ENCODE measurements at places on chromosomes 7 and 10. TPM values are rescaled to one million over a fixed set of nuclear protein-coding genes. Genes with fewer than 3 reads are reported as not detected.
A peak's percentile ranks its signal among the peaks of the same experiment; 100 is the strongest.

DNA sequence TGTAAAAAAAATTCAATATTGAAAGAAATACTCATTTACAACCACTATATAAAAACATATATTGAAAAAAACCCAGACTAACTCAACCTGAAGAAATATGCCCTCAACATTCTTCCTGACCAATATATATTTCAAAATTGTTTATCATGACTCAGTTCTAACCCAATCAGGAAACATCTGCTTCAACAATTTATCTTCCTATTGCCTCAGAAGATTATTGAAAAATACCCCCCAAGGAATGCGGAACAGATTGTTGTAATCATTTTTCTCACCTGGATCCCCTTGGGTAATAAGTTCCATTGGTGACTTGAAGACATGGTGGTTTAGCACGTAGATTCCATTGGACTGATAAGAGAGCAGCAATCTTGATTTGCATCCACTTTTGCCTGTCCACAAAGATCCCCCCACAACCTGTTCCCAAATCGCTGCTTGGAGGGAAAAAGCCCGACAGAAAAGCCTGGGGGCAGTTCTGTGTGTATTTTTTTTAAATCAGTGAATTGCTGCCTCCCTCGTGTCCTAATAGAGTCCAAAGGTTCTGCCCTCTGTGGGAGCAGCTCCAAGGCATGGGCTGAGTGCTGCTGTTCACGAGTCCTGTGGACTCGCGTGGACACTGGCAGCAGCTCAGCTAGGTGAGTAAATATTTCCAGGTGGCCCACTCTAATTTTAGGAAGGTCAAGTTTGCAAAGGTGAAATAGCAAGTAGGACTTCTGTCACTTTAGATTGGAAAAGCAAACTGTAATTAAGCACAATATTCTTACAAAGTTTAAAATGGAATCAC is 5.9 kb upstream of the INHBA start:
- no peak overlapping the region for H3K4me3 ChIP-seq
- no peak for DNase-seq
- H3K36me3 ChIP-seq, result no peaks in the 10 kb centered on the region
- no peaks in the 10 kb centered on the region for H3K4me1 ChIP-seq
- no peak overlapping the region for H3K27ac ChIP-seq

DNA sequence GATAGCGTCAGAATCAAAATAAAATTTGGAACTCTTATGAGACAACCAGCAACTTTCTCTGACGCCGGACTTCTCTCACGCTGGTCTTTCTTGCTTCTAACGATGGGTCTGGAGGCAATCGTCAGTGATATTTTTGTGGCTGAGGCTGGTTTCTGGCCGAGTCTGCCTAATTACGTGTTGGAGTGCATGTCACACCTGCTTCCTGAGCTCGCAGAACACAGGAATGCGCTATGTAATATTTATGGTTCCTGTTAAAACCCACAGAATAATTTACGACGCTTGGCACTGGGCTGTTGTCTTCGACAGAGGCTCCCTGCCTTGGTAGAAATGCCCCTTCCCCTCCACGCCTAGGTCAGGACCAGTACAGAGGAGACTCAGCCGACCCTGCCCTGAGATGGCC is 64.9 kb downstream of the NPTX2 start:
- H3K4me1 ChIP-seq, result no peaks in the 10 kb centered on the region
- no peak overlapping the region for H3K27ac ChIP-seq

Gene LRRC72
- not detected for total RNA-seq

GRCh38 chr7:134705716-134706115 is 59.1 kb downstream of the BPGM start:
- peak overlapping the region; percentile 92 for H3K27ac ChIP-seq
- H3K36me3 ChIP-seq, result no peaks in the 10 kb centered on the region
- H3K4me3 ChIP-seq, result no peak overlapping the region
- no peak for DNase-seq

GRCh38 chr10:27349987-27350386 is 109.4 kb upstream of the ACBD5 start:
- DNase-seq, result no peak
- H3K4me3 ChIP-seq, result no peak overlapping the region
- H3K27ac ChIP-seq, result no peak overlapping the region
- H3K4me1 ChIP-seq, result no peaks in the 10 kb centered on the region
- H3K36me3 ChIP-seq, result no peaks in the 10 kb centered on the region

DNA sequence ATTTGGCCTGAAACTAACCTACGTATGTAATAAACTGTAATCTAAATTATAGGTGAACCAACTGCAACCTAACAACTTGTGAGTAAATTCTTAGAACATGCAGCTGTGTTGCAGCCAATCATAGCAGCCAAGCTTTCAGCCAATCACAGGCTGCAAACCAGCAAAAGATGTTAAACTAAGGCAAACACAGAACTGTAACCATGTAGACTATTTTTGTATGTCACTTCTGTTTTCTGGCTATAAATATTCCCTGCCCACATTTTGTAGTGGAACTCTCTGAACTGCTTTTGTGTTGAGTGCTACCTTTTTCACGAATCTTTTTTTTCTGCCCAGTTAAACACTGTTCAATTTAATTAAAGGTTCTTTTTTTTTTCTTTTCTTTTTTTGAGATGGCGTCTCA is 28.2 kb upstream of the ZPBP start:
- no peaks in the 10 kb centered on the region for H3K27me3 ChIP-seq
- no peak overlapping the region for H3K4me3 ChIP-seq
- H3K36me3 ChIP-seq, result no peaks in the 10 kb centered on the region

DNA sequence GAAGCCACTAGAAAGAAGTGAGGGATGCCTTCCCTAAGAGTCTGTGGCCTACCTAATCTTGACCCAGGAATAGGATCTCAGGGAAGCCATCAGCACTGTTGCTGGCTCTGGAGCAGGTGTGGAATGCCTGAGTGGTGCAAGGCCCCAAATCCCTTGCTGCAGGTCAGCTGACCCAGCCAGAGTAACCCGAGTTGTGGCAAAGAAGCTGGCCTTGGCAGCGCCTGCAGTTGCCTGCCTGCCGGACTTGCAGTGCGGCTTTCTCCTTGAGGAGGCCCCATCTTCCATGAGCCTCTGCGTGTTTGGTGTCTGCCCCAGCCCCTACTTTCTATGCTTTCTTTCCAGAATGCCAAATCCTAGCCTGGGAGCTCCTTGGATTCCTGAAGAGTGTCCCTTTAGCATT is 5.8 kb downstream of the KIAA1217 start:
- no peak for DNase-seq
- no peak overlapping the region for H3K4me3 ChIP-seq

- H3K27ac ChIP-seq, result no peak overlapping the region
- no peak overlapping the region for H3K4me3 ChIP-seq
- H3K4me1 ChIP-seq, result no peaks in the 10 kb centered on the region
- no peak for DNase-seq
Observed at GRCh38 chr7:142348921-142349405, 91.1 kb upstream of the PRSS58 start.

- no peak for DNase-seq
- peak overlapping the region; percentile 5 for H3K27ac ChIP-seq
- no peak overlapping the region for H3K4me3 ChIP-seq
- H3K4me1 ChIP-seq, result no peaks in the 10 kb centered on the region
- no peaks in the 10 kb centered on the region for H3K36me3 ChIP-seq
- H3K27me3 ChIP-seq, result no peaks in the 10 kb centered on the region
Observed at GRCh38 chr7:1922870-1923236, 252.8 kb downstream of the ELFN1 start.

- DNase-seq, result no peak
- H3K36me3 ChIP-seq, result no peaks in the 10 kb centered on the region
- H3K27ac ChIP-seq, result no peak overlapping the region
- H3K4me3 ChIP-seq, result no peak overlapping the region
Observed at GRCh38 chr7:138796038-138796615, 1.7 kb upstream of the TMEM213 start.

DNA sequence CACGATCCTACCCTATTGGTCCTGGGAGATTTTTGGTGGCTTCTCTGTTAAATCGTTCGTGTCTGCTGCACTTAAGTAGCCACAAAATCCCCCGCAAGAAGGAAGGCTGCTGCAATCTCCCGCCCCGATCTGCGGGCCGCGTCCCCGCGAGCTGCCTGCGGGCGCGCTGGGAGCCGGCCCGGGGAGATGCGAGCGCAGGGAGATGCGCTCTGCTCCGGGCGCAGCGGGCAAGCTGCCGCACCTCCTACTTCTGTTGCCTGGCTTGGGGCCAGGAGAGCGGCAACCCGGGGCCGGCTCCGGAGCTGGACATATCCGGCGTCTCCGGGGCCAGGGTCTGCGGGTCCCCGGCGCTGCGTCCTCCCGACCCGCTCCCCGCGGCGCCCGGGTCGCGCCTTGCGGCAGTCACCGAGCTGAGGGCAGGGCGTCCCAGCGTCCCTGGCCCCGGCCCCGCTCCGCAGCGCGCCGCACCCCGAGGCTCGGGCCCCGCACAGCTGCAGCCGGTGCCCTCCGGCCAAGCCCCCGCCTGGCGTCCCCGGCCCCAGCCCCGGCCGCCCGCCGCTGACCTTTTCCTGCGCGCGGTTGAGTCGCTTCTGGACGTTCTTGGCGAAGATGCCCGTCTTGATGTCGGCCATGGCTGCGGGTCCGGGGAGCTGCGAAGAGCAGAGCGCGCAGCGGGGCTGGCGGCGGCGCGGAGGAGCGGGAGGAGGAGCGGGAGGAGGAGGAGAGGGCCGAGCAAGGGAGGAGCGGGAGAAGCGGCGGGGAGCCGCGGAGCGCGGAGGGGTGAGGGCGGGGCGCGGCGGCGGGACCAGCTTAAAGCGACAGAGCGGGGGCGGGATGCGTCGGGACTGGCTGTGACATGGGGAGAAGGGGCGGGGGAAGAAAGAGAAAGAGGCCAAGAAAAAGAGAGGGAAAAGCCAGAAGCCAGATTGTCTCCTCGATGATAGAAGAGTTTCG is at the start of gene AMPH:
Gene AMPH (minus strand): TSS at position 654 of the 954 bp plus-strand sequence. CDS start 22 bp downstream, at position 632.
- no peaks in the 10 kb centered on the region for H3K27me3 ChIP-seq
- peak; percentile 40 for DNase-seq
- H3K4me1 ChIP-seq, result no peaks in the 10 kb centered on the region
- no peaks in the 10 kb centered on the region for H3K36me3 ChIP-seq
- H3K27ac ChIP-seq, result peak within 1 kb of the TSS; percentile 23

DNA sequence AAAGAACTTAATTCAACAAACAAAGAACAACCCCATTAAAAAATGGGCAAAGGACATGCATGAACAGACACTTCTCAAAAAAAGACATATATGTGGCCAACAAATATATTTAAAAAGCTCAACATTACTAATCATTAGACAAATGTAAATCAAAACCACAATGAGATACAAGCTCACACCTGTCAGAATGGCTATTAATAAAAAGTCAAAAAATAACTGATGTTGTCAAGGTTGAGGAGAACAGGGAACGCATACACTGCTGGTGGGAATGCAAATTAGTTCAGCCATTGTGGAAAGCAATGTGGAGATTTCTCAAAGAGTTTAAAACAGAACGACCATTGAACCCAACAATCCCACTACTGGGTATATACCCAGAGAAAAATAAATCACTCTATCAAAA is 19.1 kb downstream of the ZFAND4 start:
- H3K4me1 ChIP-seq, result no peaks in the 10 kb centered on the region
- no peak for DNase-seq
- no peak overlapping the region for H3K27ac ChIP-seq

DNA sequence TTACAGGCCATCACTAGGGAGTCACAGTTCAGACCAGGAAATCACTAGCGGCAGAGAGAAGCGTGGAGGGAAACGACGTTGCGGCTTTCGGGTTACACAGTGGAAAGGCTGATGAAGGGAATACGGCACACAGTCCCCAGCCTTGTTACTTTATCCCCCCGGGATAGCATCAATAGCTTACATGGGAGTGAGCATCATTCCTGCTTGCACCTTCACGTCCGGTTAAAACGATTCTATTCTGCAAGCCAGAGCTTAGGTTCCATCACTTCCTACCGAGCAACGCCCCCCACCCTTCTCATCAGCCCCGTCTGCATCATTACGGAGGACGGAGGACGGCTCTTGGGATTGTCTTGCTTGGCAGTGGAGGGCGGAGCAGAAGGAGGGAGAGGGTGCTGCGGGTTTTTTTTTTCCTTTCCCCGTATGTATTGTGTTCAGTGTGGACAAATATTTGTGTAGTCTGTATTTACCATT is 124.9 kb downstream of the CLEC2L start:
- H3K4me1 ChIP-seq, result no peaks in the 10 kb centered on the region
- H3K27me3 ChIP-seq, result no peaks in the 10 kb centered on the region
- H3K36me3 ChIP-seq, result no peaks in the 10 kb centered on the region
- no peak for DNase-seq

DNA sequence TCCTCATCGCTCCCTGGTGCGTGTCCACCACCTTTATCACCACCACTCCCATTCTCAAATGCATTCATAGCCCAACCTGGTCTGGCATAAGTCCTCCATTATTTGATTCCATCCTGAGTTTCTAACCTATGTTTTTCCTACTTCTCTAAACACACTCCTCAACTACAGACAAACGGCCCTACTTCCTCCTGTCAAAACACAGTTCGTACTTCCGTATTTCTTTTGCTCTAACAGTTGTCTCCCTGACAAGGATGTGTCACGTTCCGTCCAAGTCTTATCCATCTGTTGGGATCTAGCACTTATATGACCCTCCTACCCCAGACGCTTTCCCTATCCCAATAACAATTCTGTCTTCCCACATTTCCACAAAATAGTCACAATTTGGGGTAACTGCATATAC is 46.8 kb downstream of the DOCK4 start:
- H3K4me1 ChIP-seq, result no peaks in the 10 kb centered on the region
- no peaks in the 10 kb centered on the region for H3K36me3 ChIP-seq
- no peak overlapping the region for H3K4me3 ChIP-seq
- no peaks in the 10 kb centered on the region for H3K27me3 ChIP-seq

- H3K36me3 ChIP-seq, result no peaks in the 10 kb centered on the region
- H3K4me1 ChIP-seq, result no peaks in the 10 kb centered on the region
- no peak overlapping the region for H3K27ac ChIP-seq
- no peaks in the 10 kb centered on the region for H3K27me3 ChIP-seq
- H3K4me3 ChIP-seq, result no peak overlapping the region
Observed at GRCh38 chr7:136064627-136065237, 87.6 kb upstream of the MTPN start.

GRCh38 chr7:40546616-40547501 is 412.1 kb downstream of the SUGCT start:
- H3K4me3 ChIP-seq, result no peak overlapping the region
- no peaks in the 10 kb centered on the region for H3K27me3 ChIP-seq
- DNase-seq, result no peak
- H3K36me3 ChIP-seq, result no peaks in the 10 kb centered on the region
- H3K27ac ChIP-seq, result no peak overlapping the region
- no peaks in the 10 kb centered on the region for H3K4me1 ChIP-seq

DNA sequence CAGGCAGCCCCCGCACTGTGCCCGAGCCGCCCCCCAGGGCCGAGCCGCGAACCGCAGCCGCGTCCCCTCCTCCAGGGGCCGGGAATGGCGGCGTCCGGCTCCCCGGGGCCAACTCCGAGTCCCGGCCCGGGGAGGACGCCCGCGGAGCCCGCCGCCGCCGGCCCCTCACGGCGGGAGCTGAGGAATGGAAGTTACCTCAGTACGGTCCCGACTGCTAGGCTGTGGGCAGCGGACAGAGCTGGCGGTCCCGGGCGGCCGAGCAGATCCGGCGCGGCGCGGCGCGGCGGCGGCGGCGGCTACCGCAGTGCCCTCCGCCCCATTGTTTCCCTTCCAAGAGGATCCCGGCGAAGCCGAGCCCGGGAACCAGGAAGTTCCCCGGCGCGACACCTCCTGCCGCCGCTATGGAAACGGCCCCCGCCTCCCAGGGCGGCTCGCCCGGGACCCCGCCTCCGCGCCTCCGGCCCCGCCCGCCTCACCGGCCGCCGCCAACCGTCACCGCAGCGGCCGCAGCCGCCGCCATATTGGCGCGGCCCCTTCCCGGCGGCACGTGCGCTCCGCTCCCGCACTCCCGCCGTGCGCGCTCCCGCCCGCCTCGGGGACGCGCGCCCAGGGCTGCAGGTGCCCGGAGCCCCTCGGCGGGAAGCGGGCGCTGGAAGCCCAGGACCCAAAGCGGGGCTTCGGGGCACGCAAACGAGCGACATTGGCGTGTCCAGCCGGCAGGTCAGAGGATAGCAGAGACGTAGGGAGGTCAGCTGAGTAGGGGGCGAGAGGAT is at the start of gene USP6NL:
Gene USP6NL (minus strand): TSS at position 403 of the 773 bp plus-strand sequence. CDS start 14,016 bp downstream, outside the sequence.
- peak within 1 kb of the TSS; percentile 77 for H3K27ac ChIP-seq
- H3K36me3 ChIP-seq, result no peaks in the 10 kb centered on the region
- DNase-seq, result peak; percentile 91
- H3K4me1 ChIP-seq, result no peaks in the 10 kb centered on the region
- no peaks in the 10 kb centered on the region for H3K27me3 ChIP-seq

Gene FZD8
- total RNA-seq, result 8.0 TPM
